ENCODE measurements at places on chromosomes 4 and X. TPM values are rescaled to one million over a fixed set of nuclear protein-coding genes. Genes with fewer than 3 reads are reported as not detected.

DNA sequence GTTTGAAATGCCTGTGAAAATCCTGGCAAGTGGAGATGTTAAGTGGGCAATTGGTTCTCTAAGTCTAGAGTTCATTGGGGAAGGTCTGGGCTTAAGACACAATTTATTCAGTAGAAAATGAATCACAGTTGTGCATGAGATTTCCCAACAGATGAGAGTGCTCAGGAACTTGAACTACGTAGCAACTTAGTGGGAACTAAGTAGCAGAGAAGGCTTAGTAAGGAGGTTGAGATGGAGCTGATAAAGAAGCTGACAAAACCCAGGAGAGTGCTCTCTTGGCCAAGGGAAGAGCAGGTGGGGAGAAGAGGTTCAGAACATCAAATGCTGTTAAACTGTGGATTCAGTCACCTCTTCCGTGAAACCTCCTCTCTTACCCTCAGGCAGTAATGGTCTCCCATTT lies 33.0 kb downstream of the AFF1 start:
- DNase-seq, result no peak

GRCh38 chr4:139986689-139987501 lies 167.1 kb downstream of the MAML3 start:
- DNase-seq, result no peak

- no peak for DNase-seq
Measured at GRCh38 chr4:106618956-106619355, 250.4 kb upstream of the GIMD1 start.

- DNase-seq, result peak; percentile 25
Measured at GRCh38 chr4:153541456-153542096, 75.4 kb downstream of the TMEM131L start.

DNAAF6 gene
- total RNA-seq, result not detected

All from activated CD4-positive, alpha-beta T cell treated with anti-CD3 and anti-CD28 coated beads, Interleukin-2, amount 10 ng/mL, durations not matched to agents 7 days and 5 days (primary cell).